ENCODE measurements at places on chromosomes 3 and 15.

DNA sequence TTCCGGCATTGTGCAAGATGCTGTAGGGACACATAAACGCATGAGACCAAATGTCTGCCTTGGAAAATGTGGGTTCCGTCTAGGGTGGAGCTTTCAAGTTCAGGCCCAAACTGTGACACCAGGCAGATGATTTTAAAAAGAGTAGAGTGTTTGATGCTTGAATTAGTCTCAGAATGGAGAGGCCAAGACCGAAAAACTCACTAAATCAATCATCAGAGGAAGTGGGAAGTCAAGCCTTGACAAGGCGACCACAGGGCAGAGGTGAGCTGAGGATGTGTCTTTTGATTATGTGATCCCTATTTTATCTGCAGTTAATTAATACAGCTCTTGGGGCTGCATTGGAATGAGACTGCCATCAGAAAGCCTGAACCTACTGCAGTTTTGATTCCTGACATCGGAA lies 275.4 kb downstream of the ABHD5 start:
- no peak for DNase-seq

DNA sequence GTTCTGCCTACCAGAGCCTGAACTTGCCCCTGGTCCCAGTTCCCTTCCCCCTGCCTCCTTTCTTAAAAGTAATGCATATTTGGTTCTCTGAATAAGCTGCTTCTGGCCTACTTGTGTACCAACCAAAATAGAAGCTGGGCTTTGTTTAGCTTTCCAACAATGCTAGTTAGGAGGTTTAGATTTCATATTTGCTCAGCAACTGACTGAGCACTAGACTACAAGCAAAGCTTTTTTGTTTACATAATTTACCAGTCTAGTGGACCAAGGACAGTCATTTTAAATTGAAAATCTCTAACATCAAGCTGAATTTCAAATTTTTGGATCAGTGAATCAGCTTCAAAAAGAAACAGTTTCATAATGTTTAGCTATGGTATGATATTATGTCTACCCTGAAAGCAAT lies 331.2 kb downstream of the ULK4 start:
- DNase-seq: no peak

- DNase-seq: no peak
Observed at GRCh38 chr3:193851941-193852674, 259.1 kb downstream of the OPA1 start.

GRCh38 chr3:44883213-44883955 lies 9.0 kb downstream of the TGM4 start:
- DNase-seq: no peak

- DNase-seq: no peak
Observed at GRCh38 chr3:173371848-173372487, 25.6 kb upstream of the NLGN1 start.

All from stimulated activated CD8-positive, alpha-beta memory T cell treated with anti-CD3 and anti-CD28 coated beads, Interleukin-4, amount 100 ng/mL, for 24 hours (primary cell).